ENCODE measurements at places on chromosomes 2 and 18. TPM values are rescaled to one million over a fixed set of nuclear protein-coding genes. Genes with fewer than 3 reads are reported as not detected.

Gene CRYBA2
- total RNA-seq, result not detected

Gene HOXD13
- not detected for total RNA-seq

Gene CRYGD
- total RNA-seq, result not detected

Gene RAB6D
- total RNA-seq, result 0.10 TPM

All from vein endothelial cell (primary cell).